ENCODE measurements at places on chromosomes 12 and 14. TPM values are rescaled to one million over a fixed set of nuclear protein-coding genes. Genes with fewer than 3 reads are reported as not detected.
A peak's percentile ranks its signal among the peaks of the same experiment; 100 is the strongest.

The RNASE2 gene
- not detected for total RNA-seq

The REP15 gene
- not detected for total RNA-seq

DNA sequence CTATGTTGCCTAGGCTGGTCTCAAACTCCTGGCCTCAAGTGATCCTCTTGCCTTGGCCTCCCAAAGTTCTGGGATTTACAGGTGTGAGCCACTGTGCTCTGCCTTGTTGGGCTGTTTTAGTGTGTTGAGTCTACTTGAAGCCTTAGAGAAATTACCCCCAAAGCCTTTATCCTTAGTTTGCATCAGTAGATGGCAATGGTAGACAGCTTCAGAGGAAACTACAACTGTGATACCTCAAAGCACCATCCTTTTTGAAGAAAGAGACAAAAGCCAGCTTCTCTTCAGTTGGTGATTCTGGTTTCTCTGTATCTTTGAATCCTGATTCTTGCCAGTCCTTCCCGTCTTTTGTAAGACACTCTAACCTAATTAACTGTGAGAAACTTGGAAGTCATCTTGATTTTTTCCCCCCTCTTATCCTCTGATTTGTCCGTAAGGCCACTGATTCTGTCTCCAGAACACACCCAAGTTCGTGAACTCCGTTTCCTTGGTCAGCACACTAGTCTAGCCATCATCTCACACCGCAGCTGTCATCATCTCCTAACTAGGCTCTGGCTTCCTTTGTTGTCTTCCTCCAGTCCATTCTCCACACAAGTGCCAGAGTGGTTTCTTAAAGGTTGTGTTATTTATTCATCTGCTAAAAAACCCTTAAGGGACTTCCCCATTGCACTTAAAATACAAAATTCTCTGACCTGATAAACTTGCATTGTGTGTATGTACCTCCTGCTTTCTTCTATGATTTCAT lies 20.2 kb downstream of the ATP2A2 start:
- no peak for DNase-seq
- H3K27me3 ChIP-seq = no peaks in the 10 kb centered on the region
- peak overlapping the region; percentile 71 for H3K27ac ChIP-seq
- peaks cover 64% of the 10 kb centered on the region for H3K36me3 ChIP-seq

GRCh38 chr12:9235519-9235918 lies 27.3 kb upstream of the PZP start:
- H3K4me3 ChIP-seq = no peak overlapping the region
- H3K4me1 ChIP-seq = peaks cover 8% of the 10 kb centered on the region
- H3K27me3 ChIP-seq = peaks cover 9% of the 10 kb centered on the region
- no peak for DNase-seq
- no peak overlapping the region for H3K27ac ChIP-seq

The LTBP2 gene
- 0.37 TPM for total RNA-seq

GRCh38 chr12:16560273-16560672 lies 45.7 kb downstream of the LMO3 start:
- H3K4me1 ChIP-seq = no peaks in the 10 kb centered on the region
- H3K36me3 ChIP-seq = no peaks in the 10 kb centered on the region
- no peak overlapping the region for H3K4me3 ChIP-seq
- DNase-seq = no peak
- no peaks in the 10 kb centered on the region for H3K27me3 ChIP-seq
- H3K27ac ChIP-seq = no peak overlapping the region

GRCh38 chr12:64147875-64148274 lies 74.2 kb downstream of the KICS2 start:
- peaks cover 2% of the 10 kb centered on the region for H3K4me1 ChIP-seq
- H3K27me3 ChIP-seq = no peaks in the 10 kb centered on the region
- H3K27ac ChIP-seq = no peak overlapping the region

The NANOG gene
- not detected for total RNA-seq

The OR5AU1 gene
- total RNA-seq = not detected
